Activated naive CD8-positive, alpha-beta T cell treated with anti-CD3 and anti-CD28 coated beads, Interleukin-2, amount 50 U/mL, for 16 hours (primary cell): ENCODE measurements at places on chromosomes 6 and 20.

DNA sequence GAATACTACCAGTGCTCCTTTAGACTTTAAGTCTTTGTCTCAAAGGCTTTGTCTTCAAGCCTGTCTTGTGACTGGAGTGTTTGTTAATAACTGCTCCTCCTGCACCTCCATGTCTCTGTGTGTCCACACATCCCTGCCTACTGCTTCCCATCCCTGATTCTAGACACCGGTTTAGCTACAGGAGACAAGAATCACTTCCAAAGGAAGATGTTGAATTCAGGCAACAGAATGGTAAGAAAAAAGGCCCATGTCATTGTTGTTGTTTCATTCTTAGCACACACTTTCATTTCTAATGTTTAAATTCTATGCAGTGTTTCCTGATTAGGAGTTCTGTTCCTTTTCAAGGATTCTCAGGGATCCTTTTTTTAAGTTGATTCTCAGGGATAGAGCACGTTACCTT, 293.6 kb upstream of the STXBP5 start:
- no peak for DNase-seq

- DNase-seq = no peak
Observed at GRCh38 chr6:17478223-17478907, 85.0 kb downstream of the CAP2 start.

DNA sequence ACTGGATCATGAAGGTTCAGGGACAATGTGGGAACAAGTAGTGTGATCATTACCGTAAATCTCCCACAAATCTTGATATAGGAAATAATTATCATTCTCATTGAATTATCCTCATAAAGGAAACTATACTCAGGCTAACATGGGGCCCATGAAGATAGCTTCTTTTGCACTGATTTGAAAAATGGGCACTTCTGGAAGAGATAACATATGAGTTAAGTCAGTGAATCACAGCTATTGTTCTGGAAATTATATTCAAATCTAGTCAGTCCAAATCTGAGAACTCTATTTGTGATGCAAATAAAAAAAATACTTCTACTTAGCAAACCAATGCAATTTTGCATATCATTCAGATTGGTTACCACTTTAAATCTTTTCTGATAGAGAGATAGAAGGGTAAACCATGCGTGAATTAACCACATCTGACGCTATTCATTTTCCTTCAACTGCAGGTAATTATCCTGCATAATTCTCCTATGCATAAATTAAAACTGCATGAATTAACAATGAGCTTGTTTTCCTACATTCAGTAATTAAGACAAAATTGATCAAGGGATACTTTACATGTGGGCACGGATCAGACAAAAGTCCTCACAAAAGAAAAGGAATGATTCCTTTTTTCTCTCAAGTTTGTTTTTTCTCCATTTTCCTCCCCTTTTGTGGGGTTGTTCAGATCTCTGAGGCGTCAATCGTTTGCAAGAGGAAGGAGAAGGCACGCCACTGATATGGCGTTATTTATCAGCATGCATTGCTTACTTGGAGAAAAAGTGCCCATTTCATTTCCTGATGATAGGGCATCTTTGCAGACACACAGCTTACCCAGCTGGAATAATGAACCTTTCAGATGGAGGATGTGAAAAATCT, 36.4 kb downstream of the RIPOR2 start:
- no peak for DNase-seq

GRCh38 chr20:42392442-42392841, 774.3 kb upstream of the CHD6 start:
- DNase-seq = no peak

- DNase-seq = no peak
Observed at GRCh38 chr6:1027795-1028569, 283.9 kb upstream of the FOXQ1 start.

- DNase-seq = no peak
Observed at GRCh38 chr6:106149472-106150069, 63.4 kb downstream of the PRDM1 start.

DNA sequence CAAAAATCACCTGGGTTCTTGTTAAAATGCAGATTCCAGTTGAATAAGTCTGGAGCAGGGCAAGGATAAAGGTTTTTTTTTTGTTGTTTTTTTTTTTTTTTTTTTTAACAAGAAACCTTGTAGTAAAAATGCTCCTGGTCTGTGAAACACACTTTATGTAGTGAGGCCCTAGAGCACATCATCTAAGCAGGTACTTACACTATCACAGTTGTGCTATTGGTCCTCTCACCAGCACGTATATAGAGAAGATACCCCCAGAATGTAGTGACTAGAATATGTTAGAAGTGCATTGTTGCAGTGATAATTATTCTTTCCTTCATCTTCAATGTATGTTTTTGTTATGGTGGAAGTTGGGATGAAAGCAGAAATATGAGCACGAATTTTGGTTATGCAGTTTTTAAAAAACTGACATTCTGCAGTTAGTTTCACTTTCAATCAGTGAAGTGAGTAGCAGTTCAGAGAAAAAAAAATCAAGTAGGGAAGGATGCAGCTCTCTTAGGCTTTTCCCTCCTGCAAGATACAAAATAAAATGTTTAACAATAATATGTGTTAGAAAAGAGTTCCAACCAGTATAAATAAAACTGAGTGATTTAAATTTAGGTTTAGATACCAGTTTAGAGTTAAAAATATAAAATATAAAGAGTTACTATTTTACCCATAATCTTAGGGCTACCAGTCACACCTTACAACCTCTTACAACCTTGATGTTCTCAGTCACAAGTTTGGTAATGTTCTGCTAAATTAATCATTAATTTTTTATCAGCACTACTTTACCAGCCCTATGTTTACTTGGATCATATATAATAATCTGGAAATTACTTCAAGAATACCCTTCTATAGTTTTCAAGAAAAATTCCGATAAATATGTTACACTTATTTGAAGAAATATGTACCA, 9.2 kb upstream of the DEFB113 start:
- no peak for DNase-seq

DNA sequence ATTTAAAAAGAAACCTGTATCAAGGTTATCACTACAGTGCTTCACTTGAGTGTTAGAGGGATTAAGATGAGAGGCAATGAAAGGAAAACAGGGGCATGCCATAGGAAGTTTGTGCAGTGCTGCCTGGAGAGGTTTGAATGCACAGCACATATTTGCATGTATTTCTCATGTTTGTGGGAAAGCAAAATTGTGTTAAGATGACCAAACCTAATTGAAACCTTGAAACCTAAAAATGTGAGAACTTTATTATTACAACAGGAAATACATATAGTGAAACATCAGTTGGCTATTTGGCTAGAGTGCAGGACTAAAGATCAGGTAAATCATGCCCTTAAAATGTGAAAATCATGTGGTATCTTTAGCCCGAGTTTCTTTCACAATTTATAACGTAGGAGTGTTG, 8.5 kb upstream of the TBXT start:
- no peak for DNase-seq

GRCh38 chr20:56151834-56152233, 96.7 kb upstream of the MC3R start:
- DNase-seq = no peak

GRCh38 chr6:112087136-112087911, at the start of the genes FAM229B and TUBE1:
Gene FAM229B (plus strand): TSS chr6:112087591. CDS start chr6:112099284, 11,693 bp downstream.
Gene TUBE1 (minus strand): TSS chr6:112087482. CDS start chr6:112087434, 48 bp downstream.
- DNase-seq = peak; percentile 80

GRCh38 chr6:91407706-91408105, 820.8 kb upstream of the MAP3K7 start:
- no peak for DNase-seq

- DNase-seq = no peak
Observed at GRCh38 chr6:105824732-105825131, 261.4 kb upstream of the PRDM1 start.

DNA sequence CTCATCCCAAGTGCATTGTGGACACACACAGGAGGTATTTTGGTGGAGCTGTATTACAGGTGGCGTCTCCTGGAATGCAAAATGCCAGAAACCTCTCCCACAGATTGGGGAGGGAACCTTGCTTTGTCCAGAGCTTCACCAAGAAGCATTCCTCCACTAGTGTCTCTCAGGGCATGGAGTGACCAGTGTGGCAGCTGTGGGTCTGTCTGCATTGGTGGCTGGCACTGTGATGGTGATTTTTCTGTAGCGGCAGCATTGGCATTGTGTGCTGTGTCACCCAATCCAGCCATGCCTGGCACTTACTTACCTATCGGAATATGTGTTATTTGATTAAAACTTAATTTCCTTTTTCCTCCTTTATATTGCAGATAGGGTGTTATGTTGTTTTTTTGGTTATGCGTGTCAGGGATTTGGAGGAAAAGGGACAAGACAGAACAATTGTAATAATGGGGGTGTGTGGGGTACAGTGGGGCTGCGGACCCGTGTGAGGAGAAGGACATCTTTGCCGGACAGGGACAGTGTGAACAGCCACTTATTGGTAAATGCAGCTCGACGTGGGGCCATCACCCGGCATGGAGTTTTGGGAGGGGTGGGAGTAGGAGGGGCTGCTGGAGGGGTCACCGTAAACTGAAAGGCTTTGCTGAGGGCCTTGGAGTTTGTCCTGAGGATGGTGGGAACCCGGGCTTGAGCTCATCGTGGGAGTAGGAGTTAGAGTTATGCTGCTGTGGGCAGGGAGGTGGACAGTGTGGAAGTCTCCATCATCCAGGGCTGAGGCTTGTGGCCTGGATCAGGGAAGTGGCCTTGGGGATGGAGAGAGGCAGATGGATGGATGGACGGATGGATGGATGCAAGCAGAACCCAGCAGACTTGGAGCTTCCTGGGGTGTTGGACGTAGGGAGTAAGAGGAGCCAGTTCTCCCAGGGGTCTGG, 105.0 kb downstream of the SYCP2 start:
- DNase-seq = no peak

DNA sequence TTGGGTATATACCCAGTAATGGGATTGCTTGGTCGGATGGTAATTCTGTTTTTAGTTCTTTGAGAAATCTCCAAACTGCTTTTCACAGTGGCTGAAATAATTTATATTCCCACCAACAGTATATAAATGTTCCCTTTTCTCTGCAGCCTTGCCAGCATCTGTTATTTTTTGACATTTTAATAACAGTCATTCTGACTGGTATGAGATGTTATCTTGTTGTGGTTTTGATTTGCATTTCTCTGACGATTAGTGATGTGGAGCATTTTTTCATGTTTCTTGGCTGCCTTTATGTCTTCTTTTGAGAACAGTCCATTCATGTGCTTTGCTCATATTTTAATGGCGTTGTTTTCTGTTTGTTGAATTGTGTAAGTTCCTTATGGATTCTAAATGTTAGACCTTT, 641.6 kb downstream of the HACE1 start:
- no peak for DNase-seq

- DNase-seq = no peak
Observed at GRCh38 chr20:5430670-5431069, 113.9 kb upstream of the PROKR2 start.

- DNase-seq = no peak
Observed at GRCh38 chr6:128617285-128617684, 96.9 kb upstream of the PTPRK start.

DNA sequence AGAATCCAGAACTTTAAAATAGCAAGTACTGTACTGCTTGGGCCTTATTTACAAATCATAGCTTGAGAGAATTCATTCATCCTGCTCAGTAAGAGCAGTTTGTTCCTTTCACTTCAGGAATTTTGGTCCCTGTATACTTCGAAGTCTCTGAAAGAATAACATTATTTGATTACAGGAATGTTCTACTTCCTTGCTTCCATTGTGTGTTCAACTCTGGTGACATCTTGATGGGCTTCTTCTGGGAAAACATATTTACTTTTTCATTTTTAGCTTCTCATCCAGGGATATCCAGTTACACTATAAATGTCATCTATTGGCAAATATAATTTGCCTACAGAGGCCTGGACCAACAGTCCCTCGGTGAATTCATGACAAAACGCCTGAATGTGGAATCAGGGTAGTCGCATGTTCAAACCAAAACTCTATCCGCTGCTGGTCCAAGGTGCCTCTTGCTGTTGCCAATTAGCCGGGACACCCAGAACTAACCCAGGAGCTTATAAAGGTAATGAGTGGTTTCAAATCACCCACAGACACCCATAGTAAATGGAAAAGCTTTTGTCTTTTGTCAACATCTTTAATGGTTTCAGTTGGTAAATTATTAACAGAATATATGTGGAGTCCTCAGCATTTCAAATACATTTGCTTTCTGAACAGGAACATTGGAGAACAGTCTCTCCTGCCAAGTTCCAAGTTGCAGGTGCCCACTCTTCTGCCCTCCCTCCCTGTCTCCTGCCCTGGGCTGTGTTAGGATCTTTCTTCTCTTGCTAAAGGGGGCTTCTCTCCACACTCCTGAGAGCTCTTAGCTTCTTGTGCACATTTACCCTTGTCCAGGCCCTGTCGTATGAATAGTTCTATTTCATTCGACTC, 162.5 kb upstream of the CITED2 start:
- no peak for DNase-seq

DNA sequence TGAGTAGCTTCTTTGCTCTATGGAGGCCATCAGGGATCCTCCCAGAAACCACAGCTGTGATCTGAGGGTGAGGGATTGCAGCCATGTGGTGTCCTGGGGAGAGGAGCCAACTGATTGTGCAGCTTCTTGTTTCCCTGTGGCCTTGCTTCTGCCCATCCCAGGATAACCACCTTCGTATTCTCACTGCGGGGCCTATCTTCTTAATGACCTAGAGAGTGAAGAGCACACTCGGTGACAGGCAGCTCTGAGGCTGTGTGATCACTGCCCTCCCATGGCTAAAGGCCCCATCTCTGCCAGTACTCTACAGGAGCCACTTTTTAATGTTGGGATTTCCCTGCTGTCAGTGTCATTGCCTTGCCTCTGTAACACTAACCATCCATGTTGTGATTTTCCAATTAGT, 5.3 kb upstream of the RAET1L start:
- DNase-seq = no peak

GRCh38 chr6:14616656-14617055, 499.1 kb downstream of the CD83 start:
- no peak for DNase-seq

- no peak for DNase-seq
Observed at GRCh38 chr20:52001999-52002666, 189.4 kb downstream of the ZFP64 start.

DNA sequence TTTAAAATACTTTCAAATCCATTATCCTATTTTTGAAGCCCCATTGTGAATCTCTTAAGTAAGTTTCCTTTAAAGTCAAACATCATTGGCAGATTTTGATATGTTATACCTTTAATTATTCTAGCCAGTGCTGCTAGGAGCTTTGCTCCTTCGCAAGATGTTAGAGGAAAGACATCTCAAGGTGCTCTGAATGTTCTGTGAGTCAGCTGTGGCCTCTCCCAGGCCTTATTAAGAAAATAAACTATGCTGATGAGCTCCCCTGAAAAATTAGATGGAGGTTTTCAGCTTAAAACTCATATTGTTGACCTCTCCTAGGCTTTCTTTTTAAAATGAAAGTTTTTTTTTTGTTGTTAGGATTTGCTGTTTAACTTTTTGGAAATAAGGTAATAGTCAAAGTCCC, 57.3 kb downstream of the TRAF3IP2 start:
- DNase-seq = no peak

- no peak for DNase-seq
Observed at GRCh38 chr6:111692327-111693164, 86.9 kb upstream of the TRAF3IP2 start.

- DNase-seq = no peak
Observed at GRCh38 chr20:1721687-1722512, 64.3 kb upstream of the SIRPG start.
